T-helper 17 cell (primary cell): ENCODE measurements at places on chromosomes 3 and 15.

- DNase-seq = no peak
Measured at GRCh38 chr15:73321496-73322450, 47.0 kb downstream of the HCN4 start.

DNA sequence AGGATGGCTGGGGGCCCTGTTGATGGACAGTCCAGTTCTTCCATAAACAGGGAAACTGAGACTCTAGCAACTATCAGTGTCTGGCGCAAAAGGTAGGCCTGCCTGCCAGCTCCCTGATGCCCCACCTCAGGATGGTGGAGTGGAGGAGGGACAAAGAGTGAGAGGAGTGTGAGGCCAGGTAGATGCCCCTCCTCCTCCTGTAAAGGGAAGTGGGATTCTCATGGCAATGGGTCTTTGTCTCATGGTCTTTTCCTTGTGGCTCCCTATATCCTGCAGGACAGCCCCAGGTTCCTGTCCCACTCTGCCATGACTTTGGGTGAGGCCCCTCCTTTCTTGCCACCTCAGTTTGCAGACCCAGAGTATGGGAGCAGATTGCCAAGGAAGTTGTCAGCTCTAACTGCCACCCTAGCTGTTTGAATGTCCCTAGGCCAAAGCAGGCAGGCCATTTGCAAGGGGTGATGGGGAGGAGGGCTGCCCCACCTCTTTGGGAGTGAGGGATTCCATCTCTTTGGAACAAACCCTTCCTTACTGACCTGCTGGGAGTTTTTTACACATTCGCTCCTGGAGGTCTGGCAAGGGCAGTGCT, 2.8 kb upstream of the DNAH1 start:
- no peak for DNase-seq

DNA sequence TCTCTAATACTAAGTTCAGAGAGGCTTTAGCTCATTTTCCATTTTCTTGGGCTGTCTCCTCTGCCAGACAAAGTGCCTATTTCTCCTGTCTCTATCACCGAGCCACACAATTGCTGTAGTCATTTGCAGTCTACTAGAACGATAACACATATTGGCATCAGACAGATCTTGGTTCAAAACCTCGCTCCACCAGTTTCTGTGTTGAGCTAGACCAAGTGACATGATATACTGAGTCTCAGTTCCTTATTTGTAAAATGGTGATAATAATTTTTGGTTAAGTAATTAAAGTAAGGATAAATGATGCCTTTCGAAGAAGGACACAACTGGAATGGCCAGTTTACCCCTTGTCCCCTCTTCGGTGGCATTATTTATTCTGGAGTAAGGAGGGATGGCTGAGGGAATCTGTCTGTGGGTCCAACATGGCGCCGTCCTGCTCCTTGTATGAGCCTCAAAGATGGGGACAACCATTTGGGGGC, 398 bp upstream of the RAB7A start:
- no peak for DNase-seq

- no peak for DNase-seq
Measured at GRCh38 chr3:194348354-194348753, 2.8 kb downstream of the CPN2 start.

- no peak for DNase-seq
Measured at GRCh38 chr3:79278681-79279080, 489.1 kb downstream of the ROBO1 start.

DNA sequence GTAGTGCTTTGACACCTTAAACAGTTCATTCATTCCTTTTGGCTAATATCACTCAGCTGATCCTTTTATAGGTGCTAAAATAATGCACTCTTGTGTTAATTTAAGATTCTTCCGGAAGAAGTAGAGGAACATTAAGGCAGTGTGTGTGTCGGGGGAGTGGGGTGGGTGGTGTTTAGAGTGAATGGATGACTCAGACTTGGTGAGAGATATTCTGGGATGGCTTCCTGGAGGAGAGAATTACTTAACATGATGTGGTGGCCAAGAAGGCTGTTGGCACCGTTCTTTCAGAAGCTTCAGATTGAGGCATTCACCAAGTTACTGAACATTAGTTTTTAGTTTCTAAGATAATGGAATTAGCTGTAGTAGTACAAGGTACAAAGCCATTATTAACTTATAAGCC, 125.6 kb upstream of the ROPN1 start:
- no peak for DNase-seq

DNA sequence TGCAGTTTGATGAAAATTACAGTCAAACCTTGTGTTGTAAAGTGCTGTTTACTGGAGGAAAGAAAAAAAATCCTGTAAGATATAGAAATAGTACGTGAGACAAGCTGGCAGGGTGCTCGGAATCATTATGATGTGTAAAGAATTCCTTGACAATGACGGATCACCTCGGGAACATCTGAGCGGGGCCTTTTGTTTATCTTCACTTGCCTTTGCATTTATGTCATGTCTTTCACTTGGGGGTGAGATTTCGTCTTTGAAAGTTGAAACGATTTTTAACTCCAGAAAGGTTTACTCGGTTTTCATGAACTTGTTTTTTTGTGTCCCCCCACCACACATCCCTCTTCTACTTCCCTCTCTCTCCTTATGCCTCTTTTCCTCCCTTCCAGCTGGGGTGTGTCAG, 128.3 kb upstream of the VEPH1 start:
- DNase-seq = no peak

DNA sequence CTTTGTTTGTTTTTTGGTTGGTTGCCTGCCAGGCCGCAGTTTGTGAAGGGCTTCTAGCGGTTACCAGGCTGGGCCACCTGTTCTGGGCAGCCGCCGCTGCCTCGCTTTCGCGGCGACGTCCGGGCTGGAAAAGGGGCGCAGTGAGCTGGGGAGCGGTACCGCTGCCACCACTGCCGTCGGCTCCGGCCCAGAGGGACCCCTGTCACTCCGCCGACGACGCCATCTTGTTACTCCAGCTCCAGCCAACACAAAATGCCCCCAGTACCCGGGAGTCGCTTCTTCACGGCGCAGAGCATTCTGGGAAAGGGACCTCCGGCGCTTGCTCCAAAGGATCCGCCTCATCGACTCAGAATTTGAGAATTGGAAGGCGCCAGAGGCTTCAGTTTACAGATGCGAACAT, 238.8 kb downstream of the CDIN1 start:
- DNase-seq = no peak

DNA sequence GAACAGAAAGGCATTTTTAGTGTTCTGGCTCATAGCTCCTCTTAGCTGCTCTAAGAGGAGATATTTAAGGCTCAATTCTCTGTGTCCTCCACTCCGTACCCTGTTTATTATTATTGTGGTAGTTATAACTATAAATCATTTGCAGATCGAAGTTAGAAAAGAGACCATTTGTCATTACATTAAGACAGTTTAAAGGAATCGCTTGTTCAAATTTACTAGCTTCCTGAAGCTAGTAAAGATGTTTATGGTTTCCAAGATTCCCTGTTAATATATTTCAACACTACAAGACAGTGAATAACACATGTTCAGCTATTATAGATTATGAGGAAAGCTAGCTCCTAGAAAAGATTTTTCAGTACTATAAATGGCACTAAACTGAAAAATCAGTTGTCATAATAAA, 12.6 kb downstream of the ATXN7 start:
- no peak for DNase-seq

GRCh38 chr3:37458162-37459120, 284.1 kb upstream of the LRRFIP2 start:
- DNase-seq = no peak

- DNase-seq = no peak
Measured at GRCh38 chr3:194200422-194201081, 64.6 kb downstream of the HES1 start.

GRCh38 chr3:61750766-61751165, 189.4 kb downstream of the PTPRG start:
- no peak for DNase-seq
